HT-29 (cell line): ENCODE measurements at places on chromosomes 3 and 15. TPM values are rescaled to one million over a fixed set of nuclear protein-coding genes. Genes with fewer than 3 reads are reported as not detected.

- no peak for DNase-seq
Observed at GRCh38 chr3:65836047-65836446, 202.7 kb downstream of the MAGI1 start.

DNA sequence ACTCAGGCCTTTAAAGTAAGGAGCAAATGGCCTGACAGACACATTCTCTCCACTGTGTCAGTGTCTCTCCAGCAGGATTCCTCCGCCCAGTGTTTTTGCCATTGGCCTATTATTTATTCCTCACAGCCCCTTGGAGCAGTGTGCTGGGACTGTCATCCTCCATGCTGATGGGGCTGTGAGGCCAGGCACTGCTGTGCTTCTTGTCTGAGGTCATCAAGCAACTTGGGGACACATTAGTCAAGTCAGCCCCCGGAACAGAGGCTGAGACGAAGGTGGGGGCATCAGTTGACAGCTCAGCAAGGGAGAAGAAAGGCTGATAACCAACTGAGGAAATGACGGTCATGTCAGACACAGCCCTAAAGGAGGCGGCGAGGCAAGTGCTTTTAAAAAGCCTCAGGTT, 67.4 kb downstream of the XXYLT1 start:
- no peak for DNase-seq

DNA sequence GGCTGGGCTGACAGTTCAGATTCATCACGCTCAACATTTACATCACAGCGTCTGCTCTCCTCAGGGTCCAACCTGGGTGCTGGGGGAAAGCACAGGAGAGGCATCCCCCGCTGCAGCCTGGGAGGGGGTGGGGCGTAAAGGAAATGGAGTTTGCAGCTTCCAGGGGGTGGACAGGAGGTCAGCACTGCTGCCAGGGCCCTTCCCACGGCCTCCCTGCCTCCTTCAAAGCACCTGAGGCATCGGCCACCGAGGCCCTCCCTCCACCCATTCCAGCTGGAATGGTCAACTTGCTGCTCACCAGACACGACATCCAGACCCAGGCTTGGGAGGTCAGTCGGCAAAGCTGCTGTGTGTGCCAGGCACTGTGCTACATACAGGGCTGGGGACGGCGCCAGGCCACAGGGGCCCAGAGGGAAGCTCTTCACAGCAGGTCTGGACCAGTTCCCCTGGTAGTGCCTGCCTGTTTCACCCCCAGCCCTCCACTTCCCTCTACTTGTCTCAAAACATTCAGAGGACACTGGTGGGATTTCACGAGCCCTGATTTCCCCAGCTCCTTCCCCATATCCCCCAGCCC, 120.7 kb downstream of the ANP32A start:
- no peak for DNase-seq

CTXND1 gene
- total RNA-seq, result not detected in 2 replicates

ECE2 gene
- total RNA-seq, result not detected in 2 replicates

ARPP21 gene
- not detected in 2 replicates for total RNA-seq

MEIS2 gene
- total RNA-seq, result 50.1 and 59.3 TPM in 2 replicates
